ENCODE measurements at places on chromosomes 12 and 14.

- no peak overlapping the region for H3K4me3 ChIP-seq
- H3K27ac ChIP-seq = no peak overlapping the region
- no peaks in the 10 kb centered on the region for H3K4me1 ChIP-seq
- H3K27me3 ChIP-seq = no peaks in the 10 kb centered on the region
- DNase-seq = no peak
These were observed 23.1 kb upstream of the WDR20 start for GRCh38 chr14:102116361-102117180.

DNA sequence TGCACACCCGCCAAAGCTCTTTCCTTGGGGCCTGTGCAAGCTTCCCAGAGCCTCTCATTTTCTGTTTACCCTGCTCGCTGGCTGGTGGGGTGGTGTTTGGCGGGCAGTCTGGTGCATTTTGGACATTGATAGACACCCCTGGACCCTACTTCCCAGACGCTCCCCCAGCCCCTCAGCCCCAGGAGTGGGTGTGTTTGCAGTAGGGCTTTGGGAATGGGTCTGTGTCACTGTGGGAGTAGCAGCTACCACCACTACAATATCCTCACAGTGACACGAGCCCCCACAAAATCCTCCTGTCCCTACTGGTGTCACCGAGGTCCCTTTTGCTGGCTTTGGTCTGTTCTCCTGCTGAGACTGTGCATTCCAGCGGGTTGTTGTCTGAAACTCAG lies 371.3 kb downstream of the TMEM121 start:
- H3K36me3 ChIP-seq = no peaks in the 10 kb centered on the region
- H3K27ac ChIP-seq = no peak overlapping the region
- no peaks in the 10 kb centered on the region for H3K4me1 ChIP-seq
- H3K4me3 ChIP-seq = no peak overlapping the region
- DNase-seq = no peak

GRCh38 chr14:54781080-54781479 lies 121.5 kb downstream of the GCH1 start:
- peaks cover 12% of the 10 kb centered on the region for H3K4me1 ChIP-seq
- H3K4me3 ChIP-seq = no peak overlapping the region
- H3K27ac ChIP-seq = no peak overlapping the region
- H3K36me3 ChIP-seq = peaks cover 21% of the 10 kb centered on the region

DNA sequence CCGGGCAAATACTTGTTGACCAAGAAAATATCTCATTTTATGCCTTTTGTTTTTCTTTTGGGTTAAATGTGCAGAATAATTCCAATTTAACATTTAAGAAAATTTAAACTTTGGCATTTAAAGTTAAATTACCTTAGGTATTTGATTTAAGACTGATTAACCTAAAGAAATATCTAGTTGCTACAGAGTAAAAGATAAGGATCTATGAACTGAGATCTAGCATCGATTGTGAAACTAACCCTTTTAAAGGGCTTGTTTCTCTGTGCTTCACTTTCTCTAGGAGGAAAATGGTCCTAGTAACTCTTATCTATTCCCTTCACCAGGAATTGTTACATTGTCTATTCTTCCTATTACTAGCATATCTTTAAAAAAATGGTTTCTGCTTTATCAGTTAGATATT lies 2.6 kb upstream of the TTC8 start:
- DNase-seq = no peak
- H3K36me3 ChIP-seq = no peaks in the 10 kb centered on the region
- no peak overlapping the region for H3K27ac ChIP-seq
- no peaks in the 10 kb centered on the region for H3K27me3 ChIP-seq

DNA sequence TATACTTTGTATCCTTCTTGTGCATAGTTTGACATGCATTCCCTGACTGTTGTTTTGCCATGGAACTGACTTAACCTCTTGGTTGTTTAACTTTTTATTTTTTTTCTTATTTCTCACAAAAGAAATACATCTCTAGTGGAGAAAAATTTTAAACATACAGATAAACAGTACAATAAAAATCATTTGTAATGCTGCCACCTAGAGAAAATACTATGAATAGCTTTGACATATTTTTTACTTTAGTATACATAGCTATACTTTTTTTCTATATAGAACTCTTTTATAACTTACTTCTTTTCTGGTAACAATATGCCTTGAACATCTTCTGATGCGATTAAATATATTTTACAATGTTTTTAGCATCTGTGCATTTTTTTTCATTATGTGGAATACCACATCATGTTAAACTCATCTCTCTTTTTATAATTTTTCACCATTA lies 184.5 kb downstream of the AKAP6 start:
- no peak overlapping the region for H3K4me3 ChIP-seq
- H3K27me3 ChIP-seq = no peaks in the 10 kb centered on the region
- H3K36me3 ChIP-seq = no peaks in the 10 kb centered on the region
- H3K4me1 ChIP-seq = peaks cover 9% of the 10 kb centered on the region
- no peak overlapping the region for H3K27ac ChIP-seq
